KBM-7 (cell line): ENCODE measurements at places on chromosomes 16 and 17.

- DNase-seq: peak; percentile 87
Observed at GRCh38 chr16:53892155-53892554, 188.2 kb downstream of the FTO start.

GRCh38 chr17:75640556-75641119, 7.4 kb downstream of the SMIM5 start:
- DNase-seq: no peak

DNA sequence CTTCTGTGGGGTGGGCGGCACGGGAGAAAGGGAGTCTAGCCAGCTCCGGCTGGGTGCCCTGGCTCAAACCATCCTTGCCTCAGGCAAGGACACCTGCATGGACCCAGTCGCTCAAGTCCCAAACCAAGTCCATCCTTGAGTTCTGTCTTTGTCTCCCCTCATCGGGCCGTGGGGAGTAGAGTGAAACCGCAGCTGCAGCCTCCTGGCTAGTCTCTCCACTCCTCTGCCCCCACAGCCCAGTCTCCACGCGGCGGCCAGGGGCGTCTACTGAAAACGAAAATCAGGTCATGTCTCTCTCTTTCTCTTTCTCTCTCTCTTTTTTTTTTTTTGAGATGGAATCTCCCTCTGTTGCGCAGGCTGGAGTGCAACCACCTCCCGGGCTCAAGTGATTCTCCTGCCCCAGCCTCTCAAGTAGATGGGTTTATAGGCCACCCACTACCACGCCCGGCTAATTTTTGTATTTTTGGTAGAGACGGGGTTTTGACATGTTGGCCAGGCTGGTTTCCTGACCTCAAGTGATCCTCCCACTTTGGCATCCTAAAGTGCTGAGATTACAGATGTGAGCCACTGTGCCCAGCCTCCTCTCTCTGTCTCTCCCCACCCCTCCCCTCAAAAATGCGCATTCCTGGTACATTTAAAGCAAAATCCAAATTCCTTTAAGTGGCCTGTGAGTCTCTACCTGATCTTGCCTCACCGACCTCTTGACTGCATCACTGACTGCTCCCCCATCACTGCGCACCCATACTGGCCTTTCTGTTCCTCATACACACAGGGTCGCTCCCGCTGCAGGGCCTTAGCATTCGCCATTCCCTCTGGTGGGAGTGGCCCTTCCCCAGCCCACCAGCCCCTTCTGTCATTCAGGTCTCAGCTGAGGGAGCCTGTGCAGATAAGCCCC, 17.7 kb upstream of the RMI2 start:
- no peak for DNase-seq

GRCh38 chr16:64234200-64234599, 887.7 kb downstream of the CDH11 start:
- DNase-seq: no peak

GRCh38 chr17:67594115-67594880, 123.4 kb upstream of the NOL11 start:
- DNase-seq: peak; percentile 12

DNA sequence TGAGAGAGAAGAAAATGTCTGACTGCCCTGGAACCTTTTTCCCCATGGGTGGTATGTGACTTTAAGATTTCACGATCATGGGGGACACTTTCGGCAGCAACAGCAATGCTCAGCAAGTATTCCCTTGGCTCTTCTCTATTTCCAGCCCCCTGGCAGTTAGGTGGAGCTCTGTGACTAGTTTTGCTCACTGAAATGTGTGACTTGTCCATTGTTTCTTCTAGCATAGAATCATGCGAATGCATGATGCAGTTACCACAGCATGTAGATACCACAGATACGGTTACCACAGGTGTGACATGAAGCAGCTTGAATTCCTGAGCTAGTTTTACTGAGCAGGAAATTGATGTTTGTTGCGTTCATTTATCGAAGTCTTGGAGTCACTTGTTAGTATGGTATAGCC, 1034.5 kb upstream of the EEF2KMT start:
- DNase-seq: no peak

DNA sequence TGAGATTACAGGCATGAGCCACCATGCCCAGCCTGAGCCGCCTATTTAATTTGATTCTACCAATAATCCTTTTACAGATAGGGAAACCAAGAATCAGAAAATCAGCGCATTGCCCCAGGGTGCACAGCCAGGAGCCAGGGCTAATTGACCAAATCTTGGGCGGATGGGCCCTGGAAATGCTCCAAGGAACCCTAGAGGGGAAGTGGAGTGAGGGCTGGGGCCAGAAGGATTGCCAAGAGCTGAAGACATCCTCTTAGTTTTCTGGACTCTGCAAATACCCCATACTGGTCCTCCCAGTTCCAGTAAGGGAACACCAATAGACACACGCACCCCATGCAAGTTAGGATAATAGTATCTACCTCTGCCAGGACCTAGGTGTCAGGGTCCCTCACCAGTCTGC, 3.8 kb downstream of the FHOD1 start:
- no peak for DNase-seq

- no peak for DNase-seq
Observed at GRCh38 chr16:50697881-50698767, 4.7 kb downstream of the NOD2 start.

DNA sequence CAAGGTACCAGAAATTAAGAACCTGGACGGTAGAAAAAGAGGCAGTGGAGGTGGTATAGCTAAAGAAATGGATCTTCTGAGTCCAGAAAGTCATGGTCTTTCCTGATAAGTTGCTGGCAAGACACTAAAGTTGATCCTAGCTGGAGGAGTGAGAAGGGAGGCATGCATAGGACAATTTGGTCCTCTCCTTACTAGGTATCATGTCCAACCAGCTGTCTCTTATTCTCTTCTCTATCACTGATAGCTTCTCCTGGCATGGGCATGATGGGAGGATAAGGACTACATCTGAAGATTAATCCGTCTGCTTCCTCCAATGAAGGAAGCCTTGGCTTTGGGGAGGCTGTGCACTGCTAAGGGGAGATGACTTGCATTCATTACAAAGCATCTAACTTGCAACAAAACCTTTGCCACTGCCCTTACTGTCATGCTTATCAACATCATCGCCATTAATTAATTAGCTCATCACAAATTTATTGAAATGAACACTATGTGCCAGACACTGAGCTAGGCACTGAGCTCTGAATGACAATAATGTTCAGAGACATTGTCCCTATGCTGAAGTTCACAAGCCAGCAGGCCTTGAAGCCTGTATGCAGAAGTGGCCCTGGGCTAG, 3.1 kb upstream of the FAM117A start:
- DNase-seq: no peak
